ENCODE measurements at places on chromosomes 12 and 14.
A peak's percentile ranks its signal among the peaks of the same experiment; 100 is the strongest.

DNA sequence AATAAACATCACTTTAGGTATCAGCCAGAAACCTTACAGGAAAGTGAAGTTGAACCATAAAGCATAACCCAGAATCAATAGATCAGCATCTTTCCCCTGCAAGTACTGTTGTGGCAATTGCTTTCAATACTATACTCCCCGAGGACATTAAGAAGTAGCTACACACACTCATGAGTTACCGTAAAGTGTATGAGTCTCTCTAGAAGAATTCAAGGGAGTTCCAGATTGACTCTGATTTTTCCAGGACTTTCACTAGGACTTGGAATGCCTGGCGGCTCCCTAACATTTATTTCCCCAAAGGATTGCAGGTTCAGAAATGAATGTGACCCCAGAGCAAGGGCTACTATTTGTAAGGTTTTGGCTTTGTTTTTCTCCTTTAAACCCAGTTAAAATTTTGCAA lies 465.4 kb upstream of the MDGA2 start:
- DNase-seq = no peak

DNA sequence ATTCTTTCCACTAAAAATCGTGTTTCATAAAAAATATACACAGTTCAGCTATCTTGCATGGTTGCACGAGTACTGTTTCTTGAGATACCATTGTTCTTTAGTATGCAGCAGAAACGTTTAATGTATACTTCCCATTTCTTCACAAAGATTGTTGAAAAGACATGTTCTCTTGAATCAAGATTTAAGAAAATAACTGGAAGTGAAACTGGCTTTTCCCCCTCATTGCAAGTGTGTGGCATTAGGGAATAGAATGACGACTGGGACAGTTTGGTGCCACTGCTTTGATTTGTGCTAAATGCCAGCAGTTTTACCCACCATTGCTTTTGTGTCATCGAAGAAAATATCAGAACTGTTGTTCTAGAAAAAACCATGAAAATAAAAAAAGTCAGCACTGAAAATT lies 20.3 kb upstream of the DHRS2 start:
- DNase-seq = no peak

- DNase-seq = no peak
Measured at GRCh38 chr14:68619790-68620574, 172.9 kb downstream of the ZFP36L1 start.

DNA sequence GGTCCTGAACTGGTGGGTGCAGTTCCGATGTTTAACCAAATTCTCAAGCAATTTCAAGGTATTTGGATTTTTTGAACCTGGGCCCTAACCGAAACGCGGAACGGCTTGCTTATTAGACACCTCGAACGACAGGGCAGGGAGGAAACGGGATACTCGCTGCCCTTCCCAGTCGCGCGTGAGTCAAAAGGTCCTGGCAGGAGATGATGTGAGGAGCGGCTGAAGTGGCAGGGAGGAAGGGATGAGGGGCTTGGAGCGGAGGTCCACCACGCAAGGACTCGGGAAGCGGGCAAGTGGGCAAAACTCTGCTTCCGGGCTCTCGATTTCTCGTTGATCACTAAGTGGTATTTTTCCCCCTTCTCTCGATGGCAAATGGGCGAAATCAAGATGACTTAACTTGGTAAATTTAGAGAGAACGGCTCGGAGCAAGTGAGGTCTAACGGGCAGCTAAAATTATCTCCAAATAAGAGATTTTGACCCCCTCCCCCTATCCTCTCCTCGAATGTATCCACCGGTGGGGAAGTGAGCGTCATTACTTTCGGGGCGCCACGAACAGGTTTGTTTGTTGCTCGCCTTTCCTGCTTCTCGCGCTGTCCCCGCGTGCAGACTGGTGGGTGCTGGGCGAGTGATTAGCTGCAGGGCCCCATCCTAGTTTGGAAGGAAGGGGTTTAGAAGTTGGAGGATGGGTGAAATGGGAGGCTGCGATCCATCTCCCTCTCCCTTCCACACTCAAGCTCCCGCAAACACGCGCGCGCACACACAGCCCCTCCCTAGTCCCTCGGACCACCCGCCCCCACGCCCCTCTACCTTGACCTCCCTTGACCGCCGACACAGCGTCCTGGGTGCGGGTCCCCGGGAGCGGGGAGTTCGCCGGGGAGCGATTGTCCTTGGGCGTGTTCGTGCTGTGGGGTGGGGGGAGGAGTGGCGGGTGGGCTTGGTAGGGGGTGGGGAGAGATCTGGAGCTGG lies 986 bp upstream of the NTF3 start:
- no peak for DNase-seq

- DNase-seq = no peak
Measured at GRCh38 chr14:64296561-64296960, 2.4 kb upstream of the ESR2 start.

- no peak for DNase-seq
Measured at GRCh38 chr14:69260190-69260860, 367 bp downstream of the GALNT16 start.

GRCh38 chr14:73712540-73713180 lies 1.5 kb downstream of the PNMA1 start:
- DNase-seq = no peak

DNA sequence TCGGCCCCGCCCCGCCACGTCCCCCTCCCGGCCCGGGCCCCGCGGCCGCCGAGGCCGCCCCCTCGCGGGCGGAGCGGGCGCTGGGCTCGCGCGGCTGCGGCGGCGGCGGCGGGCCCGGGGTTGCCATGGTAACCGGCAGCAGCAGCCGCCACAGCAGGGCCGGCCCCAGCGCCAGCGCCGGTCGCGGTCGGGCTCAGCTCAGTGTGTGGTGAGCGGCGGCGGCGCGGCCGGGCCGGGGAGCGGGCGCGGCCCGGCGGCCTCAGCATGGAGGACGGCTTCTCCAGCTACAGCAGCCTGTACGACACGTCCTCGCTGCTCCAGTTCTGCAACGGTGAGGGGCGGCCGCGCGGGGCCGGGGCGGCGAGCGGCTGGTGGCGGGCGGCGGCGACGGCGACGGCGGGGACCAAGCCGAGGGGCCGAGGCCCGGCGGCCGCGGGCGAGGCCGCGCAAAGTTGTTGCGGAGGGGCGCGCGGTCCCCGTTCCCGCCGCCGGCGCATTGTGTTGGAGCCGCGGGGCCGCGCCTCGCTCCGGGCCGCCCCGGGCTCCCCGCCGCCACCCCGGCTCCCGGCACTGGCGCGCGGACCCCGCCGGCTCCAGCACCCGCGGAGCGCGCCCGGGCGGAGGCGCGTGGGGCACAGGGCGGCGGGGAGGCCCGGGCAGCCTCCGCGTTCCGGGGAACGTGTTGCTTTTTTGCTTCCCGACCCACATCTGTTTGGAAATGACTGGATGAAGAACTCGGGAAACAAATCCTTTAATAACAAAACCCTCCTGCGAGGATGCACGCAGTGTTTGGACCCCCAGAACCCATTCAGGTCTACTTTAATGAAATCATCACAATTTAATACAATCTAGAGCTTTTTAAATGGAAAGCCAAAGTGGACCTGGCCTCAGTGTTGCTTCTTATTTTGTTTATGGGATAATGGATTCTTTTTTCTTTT lies at the start of gene EML1:
Gene EML1, plus strand, starts transcription at position 201 of the 938 bp plus-strand sequence. Its CDS starts 64 bp downstream, at position 265.
- DNase-seq = peak; percentile 50

GRCh38 chr12:89859508-89860220 lies 151.0 kb upstream of the ATP2B1 start:
- no peak for DNase-seq

GRCh38 chr14:92336363-92336762 lies 13.4 kb downstream of the SLC24A4 start:
- no peak for DNase-seq

DNA sequence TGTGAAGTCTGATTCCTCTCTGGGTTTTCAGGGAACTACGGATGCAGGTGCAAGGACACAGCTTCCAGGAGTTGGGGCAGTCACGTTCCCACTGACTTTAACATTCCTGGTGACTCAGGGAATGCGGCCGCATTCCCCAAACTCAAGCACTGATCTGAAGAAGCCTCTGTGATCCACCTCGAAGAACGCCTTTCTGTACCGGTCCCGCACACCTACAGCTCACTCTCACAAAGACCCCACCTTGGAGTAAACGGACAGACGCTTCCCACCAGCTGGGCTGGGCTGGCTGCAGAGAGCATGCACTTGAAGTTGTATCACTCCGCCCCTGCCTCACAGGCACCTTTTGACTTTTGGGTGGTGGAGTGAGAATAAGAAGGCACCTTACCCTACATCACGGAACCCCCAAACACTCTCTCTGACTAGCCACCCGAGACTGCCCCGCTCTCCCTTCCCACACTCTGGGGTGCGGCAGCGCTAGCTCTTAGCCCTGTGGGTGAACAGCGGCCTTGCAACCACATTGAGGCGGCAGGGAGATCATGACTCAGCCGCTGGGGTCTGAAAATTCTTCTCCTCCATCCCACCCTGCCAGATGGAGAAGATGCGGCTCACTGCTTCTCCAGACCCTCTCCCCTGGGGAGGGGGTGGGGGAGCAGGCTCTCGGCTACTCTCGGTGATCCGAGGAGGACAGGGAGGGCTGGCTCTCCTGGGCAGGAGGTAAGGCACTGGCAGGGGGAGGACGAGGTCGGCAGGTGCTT lies 23.7 kb upstream of the HDAC7 start:
- no peak for DNase-seq

DNA sequence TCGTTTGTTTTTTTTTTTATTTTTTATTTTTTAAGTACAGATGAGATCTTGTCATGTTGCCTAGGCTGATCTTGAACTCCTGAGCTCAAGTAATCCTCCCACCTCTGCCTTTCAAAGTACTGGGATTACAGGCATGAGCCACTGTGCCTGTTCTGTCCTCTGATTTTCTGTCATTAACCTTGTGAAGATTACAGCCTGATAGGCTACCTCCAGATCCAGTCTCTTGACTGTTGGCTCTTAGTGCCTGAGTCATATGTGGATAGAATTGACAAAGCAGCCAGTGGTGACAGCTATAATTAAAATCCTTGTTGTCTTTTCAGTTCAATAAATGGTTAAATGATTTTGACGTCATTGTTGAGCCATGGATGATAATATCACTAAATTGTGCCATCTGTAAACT lies 21.3 kb upstream of the REP15 start:
- no peak for DNase-seq

DNA sequence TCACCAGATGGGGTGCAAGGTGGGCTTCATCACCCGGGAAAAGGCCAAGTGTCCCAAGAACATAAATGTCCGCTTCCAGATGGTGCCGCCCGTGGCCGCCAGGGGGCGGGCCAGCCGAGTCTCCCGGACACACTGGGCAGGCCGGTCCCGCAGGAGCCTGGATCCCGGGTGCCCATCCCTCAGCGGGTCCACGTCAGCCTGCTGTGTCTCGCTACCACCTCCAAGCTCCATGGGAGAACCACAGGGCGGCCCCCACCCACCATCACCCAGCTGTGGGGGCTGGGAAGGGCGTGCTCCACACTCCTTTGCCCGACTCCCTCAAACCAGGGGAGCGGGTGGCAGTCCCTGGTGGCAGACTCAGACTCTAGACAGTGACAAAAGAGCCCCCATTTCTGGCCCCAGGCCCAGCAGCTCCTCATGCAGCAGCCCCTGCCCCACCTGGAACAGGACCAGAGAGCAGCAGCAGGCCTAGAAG lies 22.0 kb upstream of the NUDT14 start:
- DNase-seq = peak; percentile 39

DNA sequence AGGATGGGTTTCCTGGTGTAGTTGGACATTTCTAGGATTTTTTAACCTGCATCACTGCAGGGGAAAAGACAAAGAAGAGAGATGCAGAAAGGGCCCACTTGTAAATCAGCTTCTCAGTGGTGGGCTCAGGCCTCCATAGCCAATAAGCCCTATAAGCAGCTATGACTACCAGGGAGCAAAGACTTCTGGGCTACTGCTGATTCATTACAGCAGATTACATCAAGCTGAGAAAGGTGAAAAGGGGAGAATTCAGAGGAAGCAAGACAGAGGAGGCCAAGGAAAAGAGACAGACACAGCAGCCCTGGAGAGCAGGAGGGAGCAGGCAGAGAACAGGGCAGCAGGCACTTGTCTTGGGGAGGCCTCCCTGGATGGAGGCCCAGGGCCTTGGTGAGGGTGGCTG lies 95.2 kb downstream of the KCNA5 start:
- no peak for DNase-seq

Data from stimulated activated CD8-positive, alpha-beta memory T cell treated with anti-CD3 and anti-CD28 coated beads, Interleukin-15, amount 100 ng/mL, for 24 hours (primary cell).